CD4-positive, alpha-beta T cell treated with Interferon gamma for 1 hour (primary cell): ENCODE measurements at places on chromosomes 7 and 10.
A peak's percentile ranks its signal among the peaks of the same experiment; 100 is the strongest.

- DNase-seq, result no peak
These were observed 110.9 kb downstream of the ADCY1 start for GRCh38 chr7:45684910-45685618.

- DNase-seq, result no peak
These were observed 319.1 kb upstream of the CNTNAP2 start for GRCh38 chr7:145797507-145797906.

- DNase-seq, result no peak
These were observed 274.8 kb upstream of the TAC1 start for GRCh38 chr7:97457054-97457453.

GRCh38 chr10:124594240-124594639 lies 132.6 kb downstream of the LHPP start:
- DNase-seq, result no peak

- no peak for DNase-seq
These were observed 208.6 kb downstream of the LHFPL3 start for GRCh38 chr7:104536956-104537355.

DNA sequence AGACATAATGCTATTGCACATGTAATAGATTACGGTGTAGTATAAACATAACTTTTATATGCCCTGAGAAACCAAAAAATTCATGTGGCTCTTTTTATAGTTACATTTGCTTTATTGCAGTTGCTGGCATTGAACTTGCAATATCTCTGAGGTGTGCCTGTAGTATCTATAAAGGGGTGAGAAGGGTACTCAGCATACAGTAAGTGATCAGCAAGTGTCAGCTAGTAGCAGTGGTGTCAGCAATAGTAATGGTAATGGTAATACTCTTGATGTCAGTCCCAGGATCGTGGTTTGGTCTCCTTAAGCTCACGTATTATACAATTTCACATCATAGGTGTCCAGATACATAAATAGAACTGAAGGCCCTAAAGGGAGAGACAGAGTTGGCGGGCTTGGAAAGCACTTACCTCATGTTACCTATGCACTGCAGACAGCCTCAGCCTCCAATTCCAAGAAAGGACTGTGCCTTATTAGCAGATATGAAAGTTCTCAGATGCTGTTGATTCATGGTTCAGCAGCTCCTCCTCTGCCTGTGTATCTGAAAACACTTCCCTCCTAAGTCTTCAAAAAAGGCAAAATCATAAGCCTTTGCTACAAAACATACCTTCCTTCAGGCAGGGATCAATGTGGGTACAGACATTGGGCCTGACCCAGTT lies 6.6 kb upstream of the GIMAP7 start:
- DNase-seq, result no peak

GRCh38 chr10:64054392-64054791 lies 533.2 kb downstream of the REEP3 start:
- DNase-seq, result no peak

DNA sequence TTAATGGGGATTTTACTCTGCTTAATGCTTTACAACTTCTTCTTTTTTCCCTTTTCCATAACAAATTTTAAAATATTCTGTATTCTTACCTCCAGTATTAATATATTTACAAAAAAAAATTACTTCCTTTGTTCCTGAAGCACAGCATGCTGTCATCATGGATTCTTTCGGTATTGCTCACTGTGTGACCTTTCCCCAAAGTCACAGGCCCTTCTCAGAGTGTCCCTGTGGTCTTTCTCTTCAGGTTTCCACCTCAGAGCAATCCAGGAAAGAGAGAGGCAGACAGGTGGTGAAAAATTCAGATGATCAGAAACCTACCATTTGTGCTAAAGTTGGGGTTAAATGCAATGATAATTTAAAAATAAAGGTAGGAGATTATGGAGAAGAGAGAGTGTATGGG lies 13.0 kb downstream of the AOAH start:
- DNase-seq, result no peak

- peak; percentile 7 for DNase-seq
These were observed 945 bp upstream of the RHEB start for GRCh38 chr7:151520419-151521261.

DNA sequence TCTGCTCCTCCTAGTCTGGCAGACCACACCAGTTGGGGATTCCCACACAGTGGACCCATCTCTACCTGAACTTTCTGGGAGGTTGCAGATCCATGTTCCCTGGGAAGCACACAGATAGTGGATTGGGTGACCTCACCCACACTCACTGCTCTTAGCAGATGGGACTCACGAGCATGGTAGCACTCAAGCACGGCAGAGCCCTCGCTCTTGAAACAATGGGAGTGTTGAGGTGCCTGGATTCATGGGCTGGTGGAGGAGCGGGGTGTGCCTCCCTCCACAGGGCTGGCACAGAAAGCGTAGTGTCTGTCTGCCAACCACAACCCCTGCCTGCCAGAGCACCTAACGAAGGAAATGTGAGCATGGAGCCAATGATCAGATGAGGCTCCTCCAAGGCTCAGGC lies 568.0 kb downstream of the POM121L12 start:
- DNase-seq, result no peak

GRCh38 chr7:139902436-139903102 lies 73.5 kb downstream of the TBXAS1 start:
- no peak for DNase-seq

DNA sequence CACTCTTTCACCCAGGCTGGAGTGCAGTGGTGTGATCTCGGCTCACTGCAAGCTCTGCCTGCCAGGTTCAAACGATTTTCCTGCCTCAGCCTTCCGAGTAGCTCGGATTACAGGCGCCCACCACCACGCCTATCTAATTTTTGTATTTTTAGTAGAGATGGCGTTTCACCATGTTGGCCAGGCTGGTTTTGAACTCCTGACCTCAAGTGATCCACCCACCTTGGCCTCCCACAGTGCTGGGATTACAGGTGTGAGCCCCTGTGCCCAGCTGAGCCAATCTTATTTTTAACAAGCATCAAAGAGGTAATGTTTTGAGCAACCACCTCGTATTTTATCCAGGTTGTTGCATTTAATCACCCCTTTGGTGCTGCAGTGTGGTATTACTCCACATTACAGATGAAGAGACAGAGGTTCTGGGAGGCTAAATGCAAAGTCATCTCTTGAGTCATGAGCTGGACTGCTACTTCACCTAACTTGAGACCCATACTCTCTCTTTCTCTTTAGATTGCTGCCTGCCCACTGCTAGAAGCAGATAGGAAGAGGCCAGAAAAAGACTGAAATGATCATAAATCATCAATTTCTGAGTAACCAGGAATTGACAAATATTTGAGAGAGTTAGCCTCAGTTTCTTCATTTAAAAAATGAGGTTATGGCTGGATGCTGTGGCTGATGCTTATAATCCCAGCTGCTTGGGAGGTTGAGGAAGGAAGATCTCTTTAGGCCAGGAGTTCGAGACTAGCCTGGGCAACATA lies 116.2 kb downstream of the CAMK1D start:
- DNase-seq, result no peak

- no peak for DNase-seq
These were observed 15.4 kb downstream of the PTEN start for GRCh38 chr10:87878664-87879459.

GRCh38 chr10:29389935-29390334 lies 101.1 kb downstream of the LYZL1 start:
- no peak for DNase-seq

DNA sequence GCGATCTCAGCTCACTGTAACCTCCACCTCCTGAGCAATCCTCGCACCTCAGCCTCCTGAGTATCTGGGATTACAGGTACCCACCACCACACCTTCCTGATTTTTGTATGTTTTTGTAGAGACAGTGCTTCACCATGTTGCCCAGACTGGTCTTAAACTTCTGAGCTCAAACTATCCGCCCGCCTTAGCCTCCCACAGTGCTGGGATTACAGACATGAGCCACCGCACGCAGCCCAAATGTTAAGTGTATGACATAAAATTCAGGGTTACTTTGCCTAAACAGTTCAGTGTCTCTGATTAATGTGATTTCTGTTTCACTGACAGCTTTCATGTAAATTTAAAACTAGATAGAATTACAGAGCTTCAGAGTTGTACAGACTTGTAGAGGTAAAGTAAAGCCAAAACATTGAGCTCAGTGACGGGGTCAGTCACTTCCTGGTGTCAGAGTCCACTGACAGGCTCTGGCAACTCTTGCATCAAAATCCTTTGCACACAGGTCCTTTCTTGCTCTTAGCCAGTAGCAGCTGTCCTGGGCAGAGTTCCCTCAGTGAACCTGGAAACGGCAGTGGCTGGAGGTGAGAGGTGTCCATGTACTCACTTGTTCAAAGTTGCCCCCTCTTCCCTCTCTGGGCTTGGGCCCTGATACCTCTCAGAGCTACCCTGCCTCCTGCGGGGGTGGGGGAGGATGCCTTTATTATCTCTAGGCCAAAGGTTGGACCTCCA lies 33.7 kb downstream of the MGMT start:
- no peak for DNase-seq

DNA sequence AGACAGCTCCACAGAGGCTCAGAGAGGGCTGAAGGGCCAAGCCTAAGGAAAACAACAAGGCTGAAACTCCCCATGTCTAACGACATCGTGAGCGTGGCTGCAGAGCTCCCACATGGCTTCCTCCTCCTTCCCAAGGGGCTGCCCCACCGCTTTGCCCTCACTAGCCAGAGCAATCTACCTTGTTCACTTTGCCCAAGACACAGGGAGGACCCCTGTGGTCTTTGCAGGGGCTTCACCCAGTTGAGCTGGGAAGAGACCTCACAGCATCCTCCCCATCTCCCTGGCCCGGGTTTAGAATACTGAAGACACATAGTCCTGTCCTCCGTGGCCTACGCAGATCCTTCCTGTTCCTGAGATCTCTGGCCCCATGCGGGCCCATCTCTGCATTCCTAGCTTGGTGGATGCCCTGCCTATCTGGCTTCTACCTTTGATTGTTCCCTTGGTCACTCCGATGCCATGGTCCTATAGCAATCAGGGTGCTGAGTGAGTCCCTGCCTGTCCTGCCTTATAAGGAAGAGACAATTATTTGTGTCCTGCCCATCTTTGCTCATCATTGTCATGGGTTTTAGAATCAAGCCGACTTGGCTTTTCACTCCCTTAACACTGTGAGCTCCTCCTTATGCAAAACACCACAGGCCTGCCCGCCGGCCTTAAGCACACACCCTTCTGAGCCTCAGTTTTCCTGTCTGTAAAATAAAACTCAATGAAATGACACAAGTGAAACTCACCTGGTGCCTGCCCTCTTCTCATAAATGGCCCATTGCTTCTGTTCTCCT lies 73.2 kb downstream of the PARP12 start:
- DNase-seq, result no peak

- no peak for DNase-seq
These were observed 208.4 kb upstream of the AKR1E2 start for GRCh38 chr10:4617589-4617988.

DNA sequence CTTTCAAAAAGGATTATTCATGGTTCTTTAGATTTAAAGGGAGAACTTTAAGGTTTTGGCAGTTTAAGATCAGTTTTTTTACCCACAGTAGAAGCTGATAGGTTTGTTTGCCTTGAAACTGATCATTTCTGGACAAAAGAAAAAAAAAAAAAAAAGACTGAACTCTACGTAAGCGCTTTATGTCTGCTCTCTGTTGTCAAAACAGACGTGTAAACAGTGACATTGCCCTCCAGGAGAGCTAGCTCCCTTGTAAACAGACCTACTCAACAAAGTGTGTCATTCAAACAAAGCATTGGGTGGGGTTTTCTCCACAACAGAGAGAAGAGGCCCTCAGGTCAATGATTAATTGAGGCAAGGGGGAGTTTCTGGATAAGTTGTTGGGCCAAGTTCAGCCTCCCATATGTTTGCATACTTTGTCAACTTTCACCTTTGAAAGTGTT lies 568.1 kb upstream of the LRRN3 start:
- DNase-seq, result no peak

DNA sequence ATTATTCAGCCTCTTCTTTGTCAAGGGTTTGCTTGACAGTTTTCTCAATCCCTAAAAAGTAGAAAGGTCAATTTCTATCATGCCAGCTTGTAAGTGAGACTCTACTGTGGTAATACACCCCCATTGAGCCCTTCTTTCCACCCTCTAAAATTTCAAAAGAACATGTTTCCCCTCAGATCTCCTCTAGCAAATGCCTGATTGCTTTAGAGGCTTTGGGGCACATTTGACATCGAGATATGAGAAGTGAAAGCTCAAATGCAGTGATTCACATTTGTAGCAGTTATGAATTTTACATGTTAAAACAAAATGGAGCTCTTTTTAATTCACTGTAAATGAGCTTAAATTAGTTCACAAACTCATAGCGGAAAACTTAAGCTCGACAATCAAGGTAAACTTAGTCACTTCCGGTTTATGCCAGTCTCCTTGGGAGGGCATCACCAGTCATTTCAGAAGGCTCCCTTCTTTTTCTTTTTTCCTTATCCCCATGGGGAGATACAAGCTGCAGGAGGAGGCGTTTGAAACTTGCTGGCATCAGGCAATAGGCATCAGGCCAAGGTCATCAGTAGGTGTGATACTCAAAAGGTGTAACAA lies 55.3 kb upstream of the ADO start:
- no peak for DNase-seq

DNA sequence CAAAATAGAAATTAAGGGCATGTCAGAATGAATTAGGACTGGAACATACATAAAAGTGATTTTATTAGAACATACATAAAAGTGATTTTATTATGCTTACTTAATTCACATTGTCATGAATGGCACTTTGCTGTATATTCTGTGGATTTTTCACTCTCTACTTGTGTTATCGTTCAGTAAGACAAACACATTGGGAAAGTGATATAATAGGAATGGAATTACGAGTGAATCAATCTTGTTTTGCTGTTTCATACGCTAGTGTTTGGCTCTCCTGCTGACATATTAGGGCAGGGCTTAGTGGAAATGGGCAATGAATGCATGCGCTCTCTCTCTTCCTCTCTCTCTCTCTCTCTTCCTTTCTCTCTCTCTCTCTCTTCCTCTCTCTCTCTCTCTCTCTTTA lies 561.1 kb downstream of the ACTR3B start:
- DNase-seq, result no peak

DNA sequence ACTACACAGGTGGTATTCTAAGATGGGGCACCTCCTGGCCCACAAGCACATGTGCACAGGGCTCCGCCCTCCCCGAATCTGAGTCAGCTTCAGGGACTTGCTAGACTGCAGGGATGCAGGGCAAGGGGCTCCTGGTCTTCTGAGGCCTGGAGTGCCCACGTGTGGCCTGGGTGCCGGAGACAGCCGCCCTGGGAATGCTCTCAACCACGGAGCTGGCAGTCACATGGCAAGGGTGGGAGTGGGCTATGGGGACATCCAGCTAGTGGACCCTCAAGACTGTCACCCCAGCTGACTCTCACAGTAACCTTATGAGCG lies 42.7 kb downstream of the CFAP46 start:
- no peak for DNase-seq

DNA sequence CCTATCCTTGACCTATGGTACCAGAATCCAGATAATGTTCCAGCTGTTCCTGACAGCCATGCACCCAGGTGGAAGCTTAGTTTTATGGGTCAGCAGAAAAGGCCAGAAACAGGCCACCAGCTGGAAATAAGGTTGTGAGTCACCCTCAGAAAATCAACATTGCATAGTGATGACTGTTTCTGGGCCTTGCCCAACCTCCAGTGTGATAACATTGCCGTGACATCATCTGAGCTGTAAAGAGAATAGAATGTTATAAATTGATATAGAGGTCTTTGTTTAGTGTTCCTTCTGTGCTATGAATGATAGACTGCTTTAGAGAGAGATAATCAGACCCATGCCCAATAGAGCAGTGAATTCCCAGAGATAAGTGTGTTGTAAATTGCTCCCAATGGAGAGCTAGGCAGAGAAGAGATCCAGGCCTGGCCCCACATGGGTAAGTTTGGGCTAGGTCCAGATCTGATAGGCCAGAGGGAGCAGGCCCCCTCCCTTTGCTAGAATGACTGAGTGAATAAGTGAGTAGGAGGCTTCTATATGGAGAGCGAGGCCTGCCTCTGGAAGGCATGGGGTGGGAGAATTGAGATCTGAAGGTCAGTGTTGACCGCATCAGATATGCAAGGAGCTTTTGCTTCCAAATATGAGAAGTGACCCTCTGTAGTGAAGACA lies 14.2 kb upstream of the HPS1 start:
- DNase-seq, result no peak
